Glutamatergic neuron (in vitro differentiated cells): ENCODE measurements at places on chromosomes 12 and 14. TPM values are rescaled to one million over a fixed set of nuclear protein-coding genes. Genes with fewer than 3 reads are reported as not detected.
A peak's percentile ranks its signal among the peaks of the same experiment; 100 is the strongest.

DNA sequence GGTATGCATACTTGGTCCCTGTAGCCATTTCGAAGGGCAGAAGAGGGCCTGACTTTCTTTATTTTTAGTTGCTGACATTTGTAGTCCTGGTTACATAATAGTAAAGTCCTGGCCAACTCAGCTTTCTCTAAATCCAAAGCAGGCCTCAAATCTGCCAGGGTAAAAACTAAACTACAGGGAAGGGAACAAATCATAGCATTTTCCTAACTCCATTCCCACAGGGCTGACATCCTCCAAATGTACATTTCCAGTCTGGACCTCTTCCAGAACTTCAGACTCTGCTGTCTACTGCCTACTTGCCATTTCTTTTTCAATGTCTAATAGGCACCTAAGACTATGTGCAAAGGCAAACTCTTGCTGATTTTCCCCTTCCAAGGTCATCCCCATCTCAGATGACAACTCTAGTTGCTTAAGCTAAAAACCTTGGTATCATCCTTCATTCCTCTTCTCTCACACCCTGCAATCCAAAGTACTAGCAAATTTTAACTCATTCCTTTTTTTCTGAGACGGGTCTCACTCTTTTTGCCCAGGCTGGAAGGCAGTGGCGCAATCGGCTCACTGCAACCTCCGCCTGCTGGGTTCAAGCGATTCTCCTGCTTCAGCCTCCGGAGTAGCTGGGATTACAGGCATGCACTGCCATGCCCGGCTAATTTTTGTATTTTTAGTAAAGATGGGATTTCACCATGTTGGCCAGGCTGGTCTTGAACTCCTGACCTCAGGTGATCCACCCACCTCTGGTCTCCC, 2.0 kb downstream of the DDIT3 start:
- DNase-seq: no peak

DNA sequence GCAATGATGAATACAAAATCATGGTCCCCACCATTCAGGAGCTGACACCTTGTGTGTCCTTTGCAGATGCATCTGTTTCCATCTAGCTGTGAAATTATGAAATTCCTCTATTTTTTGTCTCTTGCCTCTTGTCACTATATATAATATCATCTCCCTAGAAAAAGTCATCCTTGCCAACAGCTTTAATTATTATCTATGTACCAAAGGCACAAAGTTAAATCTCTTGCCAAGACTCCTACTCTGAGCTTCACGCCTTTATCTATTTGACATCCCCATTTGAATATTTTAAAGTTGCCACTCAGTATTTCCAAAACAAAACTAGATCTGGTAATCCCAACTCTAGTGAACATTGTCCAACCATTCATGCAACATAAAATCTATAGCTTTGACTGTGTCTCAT, 32.0 kb upstream of the PRB2 start:
- DNase-seq: no peak

GRCh38 chr14:74917646-74918081, 5.4 kb downstream of the RPS6KL1 start:
- no peak for DNase-seq

- no peak for DNase-seq
These were observed 215.3 kb downstream of the SSPN start for GRCh38 chr12:26410689-26411088.

GRCh38 chr14:90627478-90627877, 188.8 kb downstream of the TTC7B start:
- no peak for DNase-seq

The CBLN3 gene
- total RNA-seq: 0.51 TPM

- DNase-seq: no peak
These were observed 22.6 kb downstream of the IFNG-AS1 start for GRCh38 chr12:68011882-68012207.

The TAS2R9 gene
- total RNA-seq: not detected

The NID2 gene
- total RNA-seq: 2.6 TPM

The RECQL gene
- total RNA-seq: 20.0 TPM

- DNase-seq: no peak
These were observed 1004.2 kb upstream of the SEL1L start for GRCh38 chr14:82537831-82538230.

DNA sequence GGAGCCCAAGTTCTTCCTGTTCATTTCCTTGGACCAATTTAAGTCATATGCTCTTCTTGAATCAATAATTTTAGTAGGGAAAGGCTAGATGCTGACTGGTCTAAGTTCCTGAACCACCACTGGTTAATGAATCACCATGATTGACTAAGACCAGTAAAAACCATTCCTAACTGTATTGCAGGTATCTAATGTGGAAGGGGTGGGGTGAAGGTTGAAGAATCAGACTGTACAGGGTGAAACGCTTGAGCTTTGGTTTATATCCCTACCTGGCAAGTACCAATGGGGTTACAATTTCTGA, 100.1 kb downstream of the DYRK2 start:
- DNase-seq: no peak

- no peak for DNase-seq
These were observed 13.5 kb downstream of the AMN1 start for GRCh38 chr12:31715283-31715825.

- no peak for DNase-seq
These were observed 8.9 kb downstream of the PDE1B start for GRCh38 chr12:54558311-54558710.

The A2ML1 gene
- total RNA-seq: not detected

DNA sequence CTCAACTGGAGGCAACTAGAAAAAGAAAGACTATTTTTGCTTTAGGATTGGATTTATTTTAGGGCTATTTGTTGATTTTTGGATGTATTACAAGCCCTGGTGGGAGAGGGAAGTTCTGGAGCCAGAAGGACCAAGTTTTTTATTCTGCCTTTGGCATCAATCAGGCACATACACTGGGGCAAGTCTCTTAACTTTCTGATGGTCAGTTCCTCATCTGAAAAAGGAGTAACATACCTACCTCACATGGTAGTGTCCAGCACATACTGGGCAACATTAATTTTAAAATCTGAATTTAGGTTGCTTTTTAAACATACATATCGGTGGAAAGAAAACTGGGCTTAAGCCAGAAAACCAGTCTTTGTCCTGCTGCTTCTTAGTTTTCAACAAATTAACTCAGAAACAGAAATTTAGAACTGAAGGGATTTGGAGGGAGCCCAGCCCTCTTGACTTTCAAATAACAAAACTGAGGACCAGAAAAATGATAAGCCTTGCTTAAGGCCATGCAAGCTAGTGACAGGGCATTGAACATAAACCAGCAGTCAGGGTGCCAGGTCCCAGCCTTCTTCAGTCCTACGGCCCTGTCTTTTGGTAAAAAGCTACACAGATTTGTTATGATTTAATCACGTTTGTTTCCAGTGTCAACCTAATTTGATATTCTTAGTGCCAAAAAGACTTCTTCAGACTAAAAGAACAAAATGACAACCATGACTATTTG, 90.2 kb upstream of the SLC38A2 start:
- DNase-seq: no peak

DNA sequence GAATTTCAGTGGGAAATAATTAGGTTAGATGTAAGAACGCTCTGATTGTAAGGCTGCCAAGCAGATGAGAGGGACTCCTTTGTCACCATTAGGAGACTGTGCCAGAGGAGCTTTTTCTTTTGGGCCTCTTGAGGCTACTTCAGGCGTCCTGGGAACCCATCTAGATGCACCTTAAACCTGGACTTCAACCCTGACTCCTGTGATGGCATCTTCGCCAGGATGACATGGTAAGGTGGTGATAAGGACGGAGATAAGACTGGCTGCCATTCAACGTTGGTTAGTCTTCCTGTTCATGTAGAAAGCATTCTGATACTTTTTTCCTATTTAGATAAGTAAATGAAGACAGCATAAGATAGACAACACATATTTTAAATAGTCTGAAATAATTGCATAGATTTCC, 36.3 kb downstream of the STK38L start:
- no peak for DNase-seq

GRCh38 chr12:68888243-68888642, 44.7 kb downstream of the CPM start:
- DNase-seq: no peak

GRCh38 chr14:68951800-68952530, 27.1 kb downstream of the ACTN1 start:
- DNase-seq: no peak

- no peak for DNase-seq
These were observed 36.8 kb downstream of the GCN1 start for GRCh38 chr12:120157678-120158077.

The HVCN1 gene
- 0.71 TPM for total RNA-seq

DNA sequence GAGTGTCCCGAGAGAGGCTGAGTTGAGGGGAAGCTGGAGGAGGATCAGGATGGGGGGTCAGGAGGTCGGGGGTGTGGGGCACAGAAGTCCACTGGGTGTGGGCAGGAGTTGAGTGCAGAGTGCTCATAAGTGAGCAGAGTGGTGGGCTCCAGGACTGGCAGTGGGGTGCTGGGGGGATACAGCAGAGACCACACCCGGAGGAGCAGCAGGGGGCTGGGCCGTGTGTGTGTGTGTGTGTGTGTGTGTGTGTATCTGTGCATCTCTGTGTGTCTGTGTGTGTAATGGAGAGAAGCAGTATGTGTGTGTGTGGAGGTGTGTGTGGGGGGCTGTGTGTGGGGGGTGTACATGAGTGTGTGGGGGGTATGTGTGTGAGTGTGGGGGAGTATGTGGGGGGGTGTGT, 4.9 kb upstream of the NUDT14 start:
- DNase-seq: no peak

DNA sequence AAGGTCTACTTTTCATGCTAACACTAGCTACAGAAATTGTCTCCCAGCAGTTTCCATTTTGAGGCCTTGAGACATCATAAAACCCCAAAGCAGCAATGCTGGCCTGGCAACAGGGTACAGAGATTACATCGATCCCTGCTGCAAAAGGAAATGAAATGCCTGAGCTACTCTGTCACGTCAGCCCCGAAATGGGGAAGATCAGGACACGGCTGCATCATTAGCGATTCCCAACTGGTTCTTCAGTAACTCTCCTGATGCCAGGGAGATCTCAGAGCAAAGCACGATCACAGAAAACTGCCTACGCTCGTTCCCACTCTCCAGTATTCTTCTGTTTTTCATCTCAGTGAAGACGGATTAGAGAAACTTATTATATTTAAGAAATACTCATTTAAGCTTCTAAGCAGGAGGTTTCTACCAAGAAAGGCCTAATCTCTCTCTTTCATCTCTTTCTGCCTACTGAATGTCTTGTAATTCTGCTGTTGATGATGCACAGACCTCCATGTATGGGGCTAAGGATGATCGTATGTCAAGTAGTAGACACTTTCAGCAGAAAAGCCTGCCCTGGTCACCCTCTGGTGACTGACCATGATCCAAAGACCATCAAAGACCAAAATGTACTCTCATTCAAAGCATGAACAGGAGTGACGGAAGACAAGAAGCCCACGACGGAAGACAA, 168.5 kb downstream of the RIMBP2 start:
- DNase-seq: no peak

GRCh38 chr14:57009585-57010515, 199.6 kb upstream of the OTX2 start:
- DNase-seq: peak; percentile 57

The LHX5 gene
- 3.1 TPM for total RNA-seq

- no peak for DNase-seq
These were observed 134.2 kb downstream of the SYNE2 start for GRCh38 chr14:63986789-63987533.

- DNase-seq: no peak
These were observed 98.5 kb upstream of the PLEKHA5 start for GRCh38 chr12:19031032-19031431.

DNA sequence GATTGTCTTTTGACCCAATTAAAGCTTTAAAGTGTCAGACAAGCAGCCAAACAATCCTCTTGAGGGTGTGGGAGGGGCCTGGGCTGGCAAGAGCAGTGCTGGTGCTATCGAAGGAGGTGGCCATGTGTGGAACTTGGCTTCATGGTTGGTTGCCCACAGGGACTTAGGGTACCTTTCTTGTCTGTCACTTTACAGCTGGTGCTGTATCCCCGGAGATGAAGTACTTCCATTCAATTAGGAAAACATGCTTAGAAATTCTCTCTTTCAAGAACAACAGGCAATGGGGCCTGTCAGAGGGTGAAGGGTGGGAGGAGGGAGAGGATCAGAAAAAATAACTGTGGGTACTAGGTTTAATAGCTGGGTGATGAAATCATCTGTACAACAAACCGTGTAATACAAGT, 86.5 kb downstream of the DAAM1 start:
- DNase-seq: peak; percentile 59

The NUMB gene
- 48.0 TPM for total RNA-seq

- no peak for DNase-seq
These were observed 54.2 kb downstream of the SPTB start for GRCh38 chr14:64825509-64825908.

GRCh38 chr14:77322250-77322902, 1.5 kb downstream of the GSTZ1 start:
- no peak for DNase-seq

DNA sequence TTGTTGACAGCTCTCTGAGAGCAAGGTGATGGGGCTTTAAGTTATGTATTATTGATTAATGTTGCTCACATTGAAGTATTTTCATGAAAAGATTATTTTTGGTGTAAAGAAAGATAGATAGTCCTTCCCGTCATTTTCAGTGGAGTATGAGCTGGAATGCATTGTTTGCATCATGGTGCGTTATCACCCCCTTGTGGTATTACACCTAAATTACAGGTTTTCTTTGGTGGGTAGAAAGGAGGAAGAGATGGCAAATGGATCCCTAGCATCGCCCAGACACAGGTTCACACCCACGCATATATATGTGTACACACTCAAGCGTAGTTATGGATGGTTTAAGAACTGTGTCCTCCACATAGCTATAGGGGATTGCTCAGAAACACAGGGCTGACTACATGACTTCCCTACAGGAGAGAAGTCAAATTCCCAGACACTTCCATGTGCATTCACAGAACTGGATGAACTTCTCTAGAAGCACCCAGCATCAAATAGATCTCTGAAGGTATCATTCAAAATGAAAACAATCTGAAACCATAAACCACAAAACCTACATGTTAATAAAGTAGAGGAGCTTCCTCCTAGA, 14.4 kb upstream of the SERPINA10 start:
- DNase-seq: no peak

DNA sequence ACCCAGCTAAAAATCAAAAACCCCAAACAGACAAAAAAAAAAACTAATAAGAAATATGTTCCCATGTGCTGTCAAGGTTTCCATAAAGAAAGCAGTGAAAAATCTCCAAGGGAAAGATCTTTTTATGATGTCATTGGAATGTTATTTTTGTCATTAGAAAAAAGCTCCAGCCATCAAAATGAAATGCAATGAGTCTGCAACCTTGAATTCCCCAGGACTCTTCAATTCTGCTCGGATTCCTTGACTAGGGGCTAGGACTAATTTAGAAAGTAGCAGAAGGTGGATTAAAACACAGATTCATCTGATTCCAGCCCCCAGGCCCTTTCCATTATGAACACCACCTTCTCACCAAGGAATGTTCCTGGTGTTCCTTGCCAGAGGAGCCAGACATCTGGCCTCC, 6.0 kb upstream of the PCNX1 start:
- no peak for DNase-seq

The CEBPE gene
- not detected for total RNA-seq

- no peak for DNase-seq
These were observed 17.1 kb upstream of the RCOR1 start for GRCh38 chr14:102575160-102575845.

The HCAR1 gene
- total RNA-seq: not detected

- no peak for DNase-seq
These were observed 71.9 kb downstream of the LGMN start for GRCh38 chr14:92676403-92677086.

- no peak for DNase-seq
These were observed 45.0 kb downstream of the SH2B3 start for GRCh38 chr12:111450676-111451075.

GRCh38 chr12:50085615-50086072, 502 bp downstream of the SMARCD1 start:
- DNase-seq: no peak

- no peak for DNase-seq
These were observed 145.0 kb downstream of the RIMBP2 start for GRCh38 chr12:130571089-130571488.

The BCL2L14 gene
- not detected for total RNA-seq
